Activated T-cell treated with anti-CD3 and anti-CD28 coated beads, Interleukin-2, amount 50 U/mL, for 4 hours (primary cell): ENCODE measurements at places on chromosomes 3 and 15. TPM values are rescaled to one million over a fixed set of nuclear protein-coding genes. Genes with fewer than 3 reads are reported as not detected.

The ZCWPW2 gene
- not detected for total RNA-seq

The GRK7 gene
- total RNA-seq: not detected

The SLC22A14 gene
- not detected for total RNA-seq

- no peak for DNase-seq
Measured at GRCh38 chr15:73629798-73630429, 3.3 kb downstream of the NPTN start.

DNA sequence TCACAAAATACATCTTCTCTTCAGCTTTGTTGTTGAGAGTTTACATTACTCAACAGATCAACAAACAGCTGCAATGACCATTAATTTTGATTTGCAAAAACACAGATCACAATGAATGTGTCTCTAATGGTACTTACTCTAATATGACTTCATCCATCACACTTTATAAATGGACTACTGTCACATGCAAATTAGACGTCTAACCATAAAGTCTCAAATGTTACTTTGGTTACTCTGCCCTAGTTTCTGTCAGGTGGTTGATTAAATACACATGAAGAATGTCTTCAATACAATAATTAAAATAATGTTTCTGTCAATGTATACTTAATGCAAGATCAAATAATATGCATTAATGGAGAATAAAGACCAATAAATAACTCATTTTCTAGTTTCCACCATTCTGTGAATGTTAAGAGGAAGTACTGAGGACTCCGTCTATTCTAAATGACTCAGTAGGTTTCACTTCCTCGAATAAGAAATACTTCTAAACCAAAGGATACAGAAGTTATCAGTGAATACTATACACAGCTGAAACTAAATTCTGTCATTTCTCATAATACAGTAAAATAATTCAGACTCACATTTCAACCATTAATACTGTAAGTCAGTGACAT is 145.8 kb downstream of the CBLB start:
- DNase-seq: no peak

GRCh38 chr3:153414982-153415381 is 253.0 kb downstream of the RAP2B start:
- no peak for DNase-seq

DNA sequence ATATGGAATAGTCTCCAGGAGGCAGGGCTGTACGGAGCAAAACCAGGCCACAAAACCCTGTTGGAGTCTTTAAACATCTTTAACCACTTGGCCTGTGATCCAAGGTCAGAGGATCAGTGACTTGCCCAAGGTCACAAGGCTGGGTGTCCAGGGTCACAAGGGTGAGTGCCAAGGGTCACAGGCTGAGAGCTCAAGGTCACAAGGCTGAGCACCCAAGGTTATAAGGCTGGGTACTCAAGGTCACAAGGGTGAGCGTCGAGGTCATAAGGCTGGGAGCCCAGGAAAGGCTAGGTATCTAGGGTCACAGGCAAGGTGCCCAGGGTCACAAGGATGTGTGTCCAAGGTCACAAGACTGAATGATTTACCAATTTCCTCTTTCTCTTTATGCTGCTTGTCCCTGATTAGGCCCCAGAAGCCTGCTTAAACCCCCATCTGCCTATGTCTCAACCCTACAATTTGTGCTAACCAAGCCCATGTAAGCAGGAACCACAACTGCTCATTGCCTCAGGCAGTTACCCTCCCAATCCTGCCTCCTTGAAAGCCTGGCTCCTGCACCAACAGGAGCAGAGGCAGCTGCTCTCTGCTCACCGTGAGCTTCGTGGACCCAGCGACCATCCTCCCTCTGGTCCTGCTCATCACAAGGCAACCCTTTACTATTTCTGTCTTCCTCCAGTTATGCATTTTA is 51.5 kb downstream of the MGLL start:
- DNase-seq: no peak

DNA sequence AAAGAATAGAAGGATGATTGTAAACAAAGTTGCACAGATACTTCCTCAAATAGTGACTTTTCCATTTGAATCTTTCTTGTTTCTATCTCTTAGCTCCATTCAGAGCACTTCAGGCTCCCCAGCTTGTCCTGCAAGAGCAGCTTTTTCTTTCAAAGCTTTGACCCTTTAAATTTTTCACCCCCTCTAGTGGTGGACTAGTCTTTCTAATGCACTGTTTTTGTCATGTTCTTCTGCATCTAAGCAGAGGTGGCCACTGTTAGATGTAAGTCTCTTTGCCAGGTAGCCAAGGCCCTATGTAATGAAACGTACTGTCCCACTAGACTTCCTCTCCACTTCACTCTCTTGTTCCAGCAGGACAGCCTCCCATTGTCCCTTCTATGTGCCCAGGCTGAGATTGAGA is 74.0 kb upstream of the MANF start:
- no peak for DNase-seq

GRCh38 chr3:53534676-53535400 is 40.4 kb downstream of the CACNA1D start:
- DNase-seq: no peak

DNA sequence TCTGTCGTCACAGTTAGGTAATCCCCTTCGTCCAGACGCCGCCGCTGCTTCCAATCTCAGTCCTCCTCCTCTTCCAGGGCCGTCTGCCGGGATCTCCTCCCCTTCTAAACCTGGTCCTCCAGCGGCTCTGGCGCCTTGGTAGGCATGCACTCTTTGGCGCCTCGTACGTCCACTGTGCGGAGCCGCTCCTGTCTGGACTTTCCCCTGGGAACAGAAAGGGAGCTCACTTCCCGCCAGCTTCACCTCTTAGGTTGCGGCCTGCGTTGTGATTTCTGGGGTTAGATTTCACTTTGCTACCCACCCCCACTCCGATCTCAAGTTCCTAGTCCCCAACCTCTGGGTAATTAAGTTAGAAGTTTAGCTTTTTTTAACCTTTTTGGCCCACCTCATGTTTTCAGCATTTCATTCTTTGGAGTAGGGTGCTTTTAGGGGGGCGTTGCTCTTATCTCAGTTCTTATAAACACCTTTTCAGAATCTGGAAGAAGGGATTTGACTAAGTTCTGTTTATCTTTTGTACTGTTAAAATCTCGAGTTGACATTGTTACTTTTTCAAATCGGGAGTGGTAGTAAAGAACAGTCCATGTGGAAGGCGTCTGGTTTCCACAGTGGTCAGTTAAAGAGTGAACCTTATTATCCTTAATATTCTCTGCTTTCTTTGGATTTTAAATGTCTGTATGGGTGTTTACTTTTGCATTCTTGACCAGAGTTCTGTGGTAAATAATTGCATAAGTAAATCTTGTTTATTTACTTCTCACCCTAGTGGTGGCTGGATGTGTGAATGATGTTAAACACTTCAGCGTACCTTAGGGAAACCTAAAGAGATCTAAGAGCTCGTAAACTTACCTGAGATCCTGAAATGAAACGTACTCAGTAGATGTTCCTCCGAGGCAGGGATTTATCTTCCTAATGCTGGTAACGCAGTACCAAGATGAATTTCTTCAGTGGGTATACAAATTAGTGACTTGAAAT is 611 bp downstream of the CTDSPL2 start:
- DNase-seq: no peak

GRCh38 chr3:135981701-135982403 is 16.3 kb downstream of the PPP2R3A start:
- DNase-seq: no peak

GRCh38 chr3:63151897-63152296 is 126.2 kb upstream of the SYNPR start:
- no peak for DNase-seq

The TGM4 gene
- total RNA-seq: not detected

GRCh38 chr3:143375698-143376097 is 256.1 kb downstream of the CHST2 start:
- DNase-seq: no peak

DNA sequence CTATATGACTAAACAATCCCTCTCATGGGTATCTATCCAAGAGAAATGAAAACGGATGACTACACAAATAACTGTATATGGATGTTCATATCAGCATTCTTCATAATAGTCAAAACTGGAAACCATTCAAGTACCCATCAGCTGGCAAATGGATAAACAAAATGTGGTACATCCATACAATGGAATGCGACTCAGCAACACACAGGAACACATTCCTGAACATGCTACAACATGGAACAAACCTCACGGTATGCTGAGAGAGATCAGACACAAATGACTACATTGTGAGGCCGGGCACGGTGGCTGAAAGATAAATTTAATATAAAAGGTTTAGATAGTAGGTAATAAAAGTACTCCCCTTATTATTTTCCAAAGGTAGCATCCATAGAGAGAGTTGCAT is 42.6 kb downstream of the CCR4 start:
- DNase-seq: no peak

GRCh38 chr3:184642631-184643285 is 69.1 kb downstream of the MAGEF1 start:
- DNase-seq: no peak

The SEC61A1 gene
- total RNA-seq: 195 TPM

DNA sequence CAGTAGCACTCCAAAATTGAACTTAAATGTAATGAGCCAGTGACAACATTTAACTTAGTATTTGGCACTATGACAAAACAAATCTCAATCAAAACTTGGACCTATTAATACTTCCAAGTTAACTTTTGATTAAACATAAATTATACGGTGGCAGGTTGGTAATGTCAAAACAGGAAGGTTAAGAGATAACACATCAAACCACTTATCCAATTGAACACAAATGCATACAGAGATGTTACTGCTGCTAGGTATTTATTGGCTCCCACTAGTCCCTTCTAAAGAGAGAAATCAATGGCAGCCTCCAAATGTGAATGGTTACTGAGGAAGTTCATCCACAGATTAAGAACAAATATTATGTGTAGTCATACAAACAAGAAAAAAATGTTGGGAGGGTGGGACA is 1.8 kb downstream of the GSK3B start:
- DNase-seq: no peak

GRCh38 chr3:13419505-13420044 is 547 bp downstream of the NUP210 start:
- DNase-seq: peak; percentile 60

DNA sequence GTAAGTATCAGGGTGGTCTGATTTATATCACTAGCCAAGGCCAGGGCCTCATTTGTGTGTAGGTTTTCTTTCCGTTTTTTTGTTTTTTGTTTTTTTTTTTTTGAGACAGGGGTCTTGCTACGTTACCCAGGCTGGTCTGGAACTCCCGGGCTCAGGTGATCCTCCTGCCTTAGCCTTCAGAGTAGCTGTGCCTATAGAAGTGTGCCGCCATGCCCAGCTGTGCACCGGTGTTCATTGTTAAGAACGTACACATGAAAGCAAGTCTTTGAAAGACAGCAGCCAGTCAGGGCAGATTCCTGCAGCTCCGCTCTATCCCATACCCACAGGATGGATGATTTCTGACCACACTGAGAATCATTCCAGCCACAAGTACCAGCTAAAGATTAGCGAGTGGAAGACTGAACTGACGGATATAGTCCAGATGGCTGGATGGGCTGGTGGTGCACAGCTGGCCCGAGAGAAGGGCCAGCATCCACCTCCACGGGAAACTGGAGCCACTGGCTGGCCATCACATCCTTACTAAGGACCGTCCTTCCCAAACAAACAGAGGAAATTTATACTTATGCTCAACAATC is 95.4 kb downstream of the PCSK6 start:
- no peak for DNase-seq

GRCh38 chr3:175207361-175207760 is 348.2 kb downstream of the NAALADL2 start:
- no peak for DNase-seq

- no peak for DNase-seq
Measured at GRCh38 chr3:135081451-135081850, 286.4 kb downstream of the EPHB1 start.

- no peak for DNase-seq
Measured at GRCh38 chr3:99659951-99660350, 21.6 kb downstream of the COL8A1 start.

DNA sequence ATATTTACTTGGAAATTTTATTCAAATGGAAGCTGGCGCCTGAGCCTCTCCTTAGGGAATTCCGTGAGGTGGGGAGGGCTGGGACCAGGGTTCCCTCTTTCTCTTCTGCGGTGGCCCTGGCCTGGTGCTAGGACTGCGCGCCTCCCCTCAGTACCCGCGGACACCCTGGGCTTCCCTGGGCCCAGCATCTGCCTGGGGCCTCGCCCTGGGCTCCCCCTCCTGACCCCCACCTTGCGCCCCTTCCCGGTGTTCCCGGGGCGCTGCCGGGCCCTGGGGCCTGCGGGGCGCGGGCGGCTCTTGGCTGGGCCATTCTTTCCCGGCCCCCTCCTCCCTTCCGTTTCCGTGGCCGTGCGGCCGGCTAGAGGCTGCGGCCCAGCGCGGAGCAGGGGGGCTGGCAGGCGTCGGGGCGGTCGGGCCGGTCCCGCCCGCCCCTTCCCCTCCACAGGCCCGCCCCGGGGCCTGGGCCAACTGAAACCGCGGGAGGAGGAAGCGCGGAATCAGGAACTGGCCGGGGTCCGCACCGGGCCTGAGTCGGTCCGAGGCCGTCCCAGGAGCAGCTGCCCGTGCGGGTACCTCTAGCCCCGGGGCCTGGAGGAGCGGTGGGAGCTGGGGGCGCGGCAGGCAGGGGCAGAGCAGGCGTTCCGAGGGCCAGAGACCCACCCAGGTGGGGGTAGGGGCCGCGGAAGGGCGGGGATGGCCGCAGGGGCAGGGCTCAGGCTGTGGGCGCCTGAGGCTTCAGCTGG is at the start of gene FES:
TSS of gene FES (plus strand) at position 529 of the 743 bp plus-strand sequence. CDS start 542 bp downstream, outside the sequence.
- no peak for DNase-seq

DNA sequence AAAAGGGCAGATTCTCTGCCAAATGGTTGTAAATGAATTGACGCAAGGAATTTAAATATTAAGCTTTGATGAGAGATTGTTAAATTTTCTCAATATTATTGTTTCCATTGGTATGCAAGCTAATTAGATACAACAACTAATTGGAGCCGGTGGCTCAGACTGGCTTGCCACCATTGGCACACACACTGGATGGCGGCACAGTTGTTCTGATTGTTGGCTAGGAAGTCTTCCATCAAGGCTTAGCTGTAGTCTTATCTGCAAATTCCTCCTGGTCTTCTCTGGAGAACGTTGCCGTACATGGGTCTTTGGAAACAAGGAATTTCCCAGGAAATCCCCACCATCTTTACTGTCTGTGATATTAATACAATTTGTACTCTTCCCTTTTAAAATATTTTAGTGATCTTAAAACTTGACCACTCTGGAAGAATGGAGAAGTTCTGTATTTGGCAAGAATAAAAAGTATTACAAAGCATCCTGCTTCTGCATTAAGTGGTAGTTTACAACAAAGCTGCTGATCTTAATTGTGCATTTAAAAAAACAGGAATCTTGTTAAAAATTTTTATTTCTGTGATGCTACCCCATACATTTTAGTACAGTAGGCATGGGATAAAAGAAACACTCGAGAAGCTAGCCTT is 126.5 kb downstream of the UBE2E2 start:
- no peak for DNase-seq

The MYRIP gene
- total RNA-seq: not detected

The CHRNA5 gene
- 5.2 TPM for total RNA-seq

GRCh38 chr3:13139471-13140065 is 66.3 kb upstream of the IQSEC1 start:
- DNase-seq: no peak

DNA sequence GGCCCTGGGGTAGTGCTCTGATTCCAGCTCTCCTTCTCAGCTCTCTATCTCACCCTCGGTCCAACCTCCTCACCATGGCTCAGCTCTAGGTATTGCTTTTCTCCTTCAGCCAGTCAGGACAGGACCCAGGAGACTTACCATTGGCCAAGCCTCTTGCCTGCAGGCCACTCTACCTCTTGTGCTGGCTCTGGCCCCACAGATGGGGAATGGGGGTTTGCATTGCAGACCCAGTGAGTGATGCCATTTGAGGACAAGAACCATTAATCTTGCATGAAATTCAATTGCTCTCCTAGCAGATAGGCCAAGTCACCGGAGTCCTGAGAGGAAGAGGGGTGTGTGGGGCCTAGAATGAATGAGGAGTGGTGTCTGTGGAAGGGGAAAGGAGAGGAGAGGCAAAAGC is 6.1 kb upstream of the RPP25 start:
- no peak for DNase-seq

- DNase-seq: no peak
Measured at GRCh38 chr15:80071652-80072051, 12.2 kb downstream of the ZFAND6 start.
